ENCODE measurements at places on chromosomes 6 and 20.
A peak's percentile ranks its signal among the peaks of the same experiment; 100 is the strongest.

- peak; percentile 93 for DNase-seq
Measured at GRCh38 chr20:31712564-31713311, 9.9 kb downstream of the BCL2L1 start.

GRCh38 chr20:32358632-32358882 lies 426 bp downstream of the ASXL1 start:
- DNase-seq: no peak

DNA sequence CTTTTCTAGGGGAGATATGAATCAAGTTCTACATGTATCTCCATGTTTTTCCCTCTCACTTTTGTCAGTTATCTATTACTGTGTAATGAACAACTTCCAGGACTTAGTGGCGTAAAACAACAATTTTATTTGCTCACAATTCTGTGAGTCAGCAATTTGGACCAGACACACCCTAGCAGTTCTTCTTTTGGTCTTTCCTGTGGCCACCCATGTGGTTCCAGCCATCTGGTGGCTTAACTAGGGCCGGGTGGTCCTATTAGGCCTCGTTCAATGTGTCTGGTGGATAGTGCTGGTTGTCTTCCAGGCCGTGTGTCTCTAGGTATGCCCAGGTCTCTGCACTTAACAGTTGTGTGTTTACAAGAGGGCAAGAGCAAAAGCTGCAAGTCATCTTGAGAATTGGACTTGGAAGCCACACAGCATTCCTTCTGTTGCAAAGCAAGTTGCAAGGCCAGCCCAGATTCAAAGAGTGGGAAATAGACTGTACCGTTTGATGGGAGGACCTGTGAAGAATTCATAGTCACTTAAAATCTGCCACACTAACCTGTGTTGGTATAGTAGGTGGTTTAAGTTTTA lies 20.8 kb upstream of the SLC35D3 start:
- no peak for DNase-seq

GRCh38 chr6:13012977-13013680 lies 296.6 kb downstream of the PHACTR1 start:
- peak; percentile 76 for DNase-seq

GRCh38 chr6:141482796-141483597 lies 649.7 kb upstream of the GJE1 start:
- DNase-seq: no peak

DNA sequence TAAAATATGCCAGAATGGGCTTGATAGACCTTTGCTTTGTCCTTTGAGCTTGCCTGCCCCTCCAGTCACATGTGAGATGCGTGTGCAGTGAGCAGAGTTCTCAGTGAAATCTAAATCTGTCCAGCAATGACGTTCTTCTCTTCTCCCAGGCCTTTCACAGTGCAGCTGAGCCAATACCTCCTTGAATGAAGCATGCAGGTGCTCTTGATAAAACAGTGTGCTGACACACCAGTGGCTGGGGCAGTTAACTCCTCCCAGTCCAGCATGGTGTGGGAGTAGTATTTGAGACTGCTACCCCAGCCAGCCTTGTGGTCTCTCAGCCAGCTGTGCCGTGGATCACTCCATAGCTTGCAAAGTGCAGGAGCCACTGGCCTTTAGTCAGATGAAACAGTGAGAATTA lies 240.5 kb downstream of the FARS2 start:
- DNase-seq: no peak

GRCh38 chr6:88263591-88263990 lies 97.4 kb upstream of the CNR1 start:
- no peak for DNase-seq

- DNase-seq: no peak
Measured at GRCh38 chr6:20819774-20820400, 285.6 kb downstream of the CDKAL1 start.

- no peak for DNase-seq
Measured at GRCh38 chr20:54062812-54063280, 7.5 kb downstream of the BCAS1 start.

DNA sequence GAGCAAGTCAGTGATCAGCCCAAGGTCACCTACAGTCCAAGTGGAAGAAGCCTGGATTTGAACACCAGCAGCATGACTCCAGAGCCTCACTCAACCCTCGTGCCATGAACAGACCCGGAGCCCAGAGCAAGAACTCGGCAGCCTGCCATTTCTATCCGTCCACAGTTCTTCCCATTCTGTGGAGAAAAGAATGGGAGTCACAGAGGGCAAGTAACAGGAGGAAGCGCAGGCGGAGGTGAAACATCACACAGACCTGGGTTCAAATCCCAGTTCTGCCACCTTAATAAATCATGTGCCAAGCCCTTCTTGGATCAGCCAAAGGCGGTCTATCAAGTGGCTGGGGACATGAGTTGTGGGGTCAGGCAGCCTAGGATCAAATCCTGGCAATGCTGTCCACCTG lies 4.3 kb downstream of the PREX1 start:
- DNase-seq: no peak

- no peak for DNase-seq
Measured at GRCh38 chr6:80366714-80367113, 260.2 kb downstream of the BCKDHB start.

DNA sequence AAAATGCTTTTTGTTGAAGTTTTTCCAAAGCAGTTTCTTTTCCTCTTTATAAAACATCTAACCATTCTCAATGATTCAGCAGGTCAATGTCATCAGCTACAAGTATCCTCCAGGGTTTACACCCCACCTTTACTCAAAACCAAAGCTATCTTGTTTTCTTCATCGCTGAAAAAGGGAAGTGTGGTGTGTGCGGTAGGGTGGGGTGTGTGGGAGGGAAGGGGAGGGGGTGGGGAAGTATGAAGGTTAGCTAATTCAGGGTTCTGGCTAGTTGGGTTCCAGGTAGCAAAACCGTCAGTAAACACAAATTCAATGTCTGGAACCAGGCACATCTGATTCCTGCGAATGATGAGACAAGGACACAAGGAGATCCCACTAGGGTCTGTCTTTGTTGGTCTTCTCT lies 189.6 kb downstream of the GJA10 start:
- DNase-seq: no peak

GRCh38 chr6:119630561-119631192 lies 281.1 kb upstream of the MAN1A1 start:
- no peak for DNase-seq

DNA sequence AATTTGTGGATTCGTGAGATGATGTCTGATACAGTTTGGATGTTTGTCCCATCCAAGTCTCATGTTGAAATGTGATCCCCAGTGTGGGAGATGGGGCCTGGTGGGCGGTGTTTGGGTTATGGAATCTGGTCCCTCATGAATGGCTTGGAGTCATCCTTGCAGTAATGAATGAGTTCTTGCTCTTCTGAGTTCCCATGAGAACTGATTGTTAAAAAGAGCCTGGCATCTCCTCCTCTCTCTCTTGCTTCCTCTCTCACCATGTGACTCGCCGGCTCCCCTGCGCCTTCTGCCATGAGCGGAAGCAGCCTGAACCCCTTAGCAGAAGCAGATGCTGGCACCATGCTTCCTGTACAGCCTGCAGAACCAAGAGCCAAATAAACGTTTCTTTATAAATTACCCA lies 30.5 kb upstream of the RPP40 start:
- no peak for DNase-seq

GRCh38 chr6:158457131-158457530 lies 102.8 kb upstream of the TMEM181 start:
- no peak for DNase-seq

- DNase-seq: no peak
Measured at GRCh38 chr20:62370115-62370806, 3.1 kb upstream of the LAMA5 start.

- DNase-seq: no peak
Measured at GRCh38 chr20:38473367-38473795, 738 bp downstream of the RALGAPB start.

DNA sequence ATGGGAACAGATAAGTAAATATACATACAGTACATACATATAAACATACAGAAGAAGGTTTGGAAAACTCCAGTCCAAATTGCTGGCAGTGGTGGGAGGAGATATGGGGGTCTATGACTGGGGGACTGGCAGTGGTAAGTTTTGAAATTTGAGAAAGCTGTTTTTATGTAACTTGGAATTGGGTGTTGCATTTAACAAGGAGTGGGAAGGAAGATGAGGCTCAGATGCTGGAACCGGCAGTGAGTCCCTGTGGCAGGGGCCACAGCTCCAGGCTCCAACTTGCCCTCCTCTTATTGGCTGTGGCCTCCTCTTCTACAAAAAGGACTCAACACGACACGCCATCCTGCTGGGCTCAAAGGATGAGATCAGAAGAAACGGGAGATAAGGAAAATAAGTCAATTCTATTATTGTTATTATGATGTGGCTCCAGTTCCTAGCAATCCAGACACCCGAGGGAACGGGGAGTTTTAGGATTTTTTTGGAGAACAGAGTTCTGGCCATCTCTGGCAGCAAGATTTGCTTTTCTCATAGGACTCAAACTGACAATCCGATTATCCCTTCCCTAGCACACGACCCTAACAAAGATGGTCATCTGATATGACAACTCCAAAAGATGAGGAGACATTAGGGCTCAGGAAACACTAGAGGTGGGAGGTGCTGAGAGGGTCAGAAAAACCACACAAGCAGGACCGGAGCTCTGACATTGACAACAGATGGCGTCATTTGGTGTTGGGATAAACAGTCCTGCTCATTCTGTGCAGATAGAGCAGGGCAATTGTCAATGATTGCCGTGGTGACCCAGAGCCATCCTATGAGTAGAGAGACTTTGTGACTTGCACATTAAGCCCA lies 6.0 kb upstream of the TGM2 start:
- DNase-seq: no peak

DNA sequence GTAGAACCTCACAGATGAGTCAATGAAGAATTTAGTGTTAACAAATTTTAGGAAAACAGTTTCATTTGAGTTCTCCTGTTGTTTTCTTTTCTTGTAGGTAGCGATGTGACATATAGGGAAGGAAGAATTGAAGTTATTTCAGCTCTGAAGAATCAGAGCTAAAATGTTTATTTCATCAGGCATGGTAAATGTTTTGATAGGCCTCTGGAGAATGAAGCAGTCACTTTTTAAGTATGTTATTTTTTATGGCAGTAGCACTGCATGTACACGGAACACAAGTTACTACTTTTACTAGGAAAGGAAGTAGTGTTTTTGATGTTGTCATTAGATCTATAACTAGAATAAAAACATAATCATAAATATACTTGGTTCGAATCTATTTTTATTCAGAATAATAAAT lies 1357.3 kb upstream of the CITED2 start:
- no peak for DNase-seq

DNA sequence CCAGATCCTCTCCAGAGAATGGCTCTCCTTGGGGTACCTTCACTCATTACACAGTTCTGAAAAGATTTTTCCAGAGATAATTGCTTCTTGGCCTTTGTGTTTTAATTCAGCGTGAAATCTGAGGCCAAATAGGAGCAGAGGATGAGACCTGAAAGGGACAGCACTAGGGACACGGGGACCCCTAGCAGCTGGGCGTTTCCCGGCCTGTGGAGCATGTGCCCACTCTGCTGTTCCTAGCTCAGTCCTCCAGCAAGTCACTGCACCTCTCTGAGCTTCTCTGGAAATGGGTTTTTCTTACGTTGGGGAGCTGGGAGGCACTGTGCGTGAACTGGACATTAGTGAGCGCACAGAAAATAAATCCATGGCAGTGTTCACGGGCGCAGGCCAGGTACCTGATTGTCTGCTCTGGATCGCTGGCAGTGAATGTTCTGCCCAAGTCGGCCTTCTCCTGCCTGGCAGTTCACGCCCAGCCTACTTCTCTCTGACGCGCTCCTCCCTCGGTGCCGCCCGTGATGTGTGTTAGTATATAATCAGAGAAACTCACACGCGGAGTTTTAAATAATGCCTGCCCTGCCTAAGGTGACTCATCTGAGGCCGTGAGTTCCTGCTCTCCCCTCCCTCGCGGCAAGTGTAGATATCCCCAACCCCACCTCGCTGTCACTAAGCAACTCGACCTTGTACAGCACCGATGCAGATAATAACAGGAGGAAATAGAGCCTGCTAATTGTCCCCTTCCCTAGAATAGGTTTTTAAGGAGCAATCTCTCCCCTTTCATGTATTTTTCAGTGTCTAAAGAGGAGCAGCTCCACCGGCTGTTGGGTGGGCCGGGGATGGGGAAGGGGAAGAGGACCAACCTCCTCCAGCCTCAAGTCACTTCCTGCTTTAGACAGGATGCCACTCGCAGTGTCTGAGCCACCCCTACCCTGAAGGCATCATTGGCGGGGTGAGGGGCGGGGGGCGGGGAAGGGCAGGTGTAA lies 2.7 kb upstream of the TUBB2A start:
- no peak for DNase-seq

DNA sequence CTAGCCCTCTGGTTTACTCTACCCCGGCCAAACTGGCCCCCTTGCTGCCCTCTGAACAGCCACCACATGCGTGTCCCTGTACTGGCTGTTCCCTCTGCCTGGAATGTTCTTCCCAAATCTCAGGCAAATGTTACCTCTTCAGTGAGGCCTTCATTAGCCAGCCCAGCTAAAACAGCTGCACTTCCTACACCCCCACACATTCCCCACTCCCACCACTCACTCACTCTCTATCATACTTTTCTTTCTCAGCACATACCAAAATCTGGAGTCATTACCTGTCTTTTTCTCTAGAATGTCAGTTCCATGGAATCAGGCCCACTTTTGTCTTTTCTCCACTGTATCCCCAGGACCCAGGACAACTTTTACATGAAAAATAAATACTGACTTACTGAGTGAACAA lies 401.2 kb upstream of the SULF2 start:
- DNase-seq: no peak

DNA sequence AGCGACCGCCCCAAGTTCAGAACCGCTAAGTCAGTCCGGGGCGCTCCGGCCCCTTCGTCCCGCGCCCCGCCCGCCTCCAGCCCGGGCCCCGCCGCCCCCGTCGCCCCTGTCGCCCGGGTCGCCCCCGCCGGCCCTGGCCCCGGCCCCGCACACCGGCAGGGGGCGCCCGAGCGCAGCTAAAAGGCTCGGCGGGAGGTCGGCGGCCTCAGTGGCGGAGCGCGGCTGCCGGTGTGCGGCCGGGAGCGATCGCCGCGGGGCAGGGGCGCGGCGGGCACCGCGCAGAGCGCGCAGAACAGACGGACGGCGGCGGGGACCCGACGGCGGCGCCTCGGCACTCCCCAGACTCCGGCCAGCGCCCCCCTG lies at the start of gene FNDC1:
TSS of gene FNDC1 (plus strand) at position 208 of the 363 bp plus-strand sequence. CDS start 197 bp downstream, outside the sequence.
- DNase-seq: no peak

GRCh38 chr6:69627625-69628024 lies 169.2 kb downstream of the LMBRD1 start:
- DNase-seq: no peak

DNA sequence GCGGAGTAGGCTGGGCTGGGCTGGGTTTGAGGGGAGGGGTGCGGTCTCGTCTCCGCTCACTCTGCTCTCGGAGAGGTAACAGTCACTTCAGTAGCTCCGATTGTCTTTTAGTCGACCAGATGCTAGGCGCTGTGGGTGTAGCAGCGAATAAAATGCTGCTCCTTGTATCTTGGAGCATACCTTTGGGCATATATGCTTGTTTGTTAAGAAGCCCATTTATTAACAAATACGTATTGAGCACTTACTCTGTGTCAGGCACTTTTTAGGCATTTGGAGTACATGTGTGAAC lies 545 bp downstream of the ACTR5 start:
- DNase-seq: no peak

DNA sequence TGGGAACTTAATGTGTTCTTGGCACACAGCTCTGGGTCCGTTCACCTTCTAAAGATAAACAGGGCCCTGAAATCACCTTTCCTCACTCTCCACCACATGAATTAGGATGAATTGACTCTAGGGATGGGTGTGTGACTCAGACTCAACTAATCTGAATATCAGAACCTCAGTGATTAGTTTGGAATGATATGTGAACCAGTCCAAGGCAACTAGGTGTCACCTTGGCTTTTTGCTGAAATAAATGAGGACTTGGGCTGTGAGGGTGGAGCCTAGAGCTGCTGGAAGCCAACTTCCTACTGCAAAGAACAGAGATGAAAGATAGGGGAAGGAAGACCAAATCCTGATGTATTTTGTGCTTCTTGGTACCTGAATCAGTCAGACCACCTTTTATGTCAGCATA lies 132.0 kb upstream of the RNF24 start:
- DNase-seq: no peak

GRCh38 chr6:1841136-1841535 lies 231.4 kb downstream of the FOXC1 start:
- DNase-seq: no peak
